ENCODE measurements at places on chromosomes 12 and 14.

DNA sequence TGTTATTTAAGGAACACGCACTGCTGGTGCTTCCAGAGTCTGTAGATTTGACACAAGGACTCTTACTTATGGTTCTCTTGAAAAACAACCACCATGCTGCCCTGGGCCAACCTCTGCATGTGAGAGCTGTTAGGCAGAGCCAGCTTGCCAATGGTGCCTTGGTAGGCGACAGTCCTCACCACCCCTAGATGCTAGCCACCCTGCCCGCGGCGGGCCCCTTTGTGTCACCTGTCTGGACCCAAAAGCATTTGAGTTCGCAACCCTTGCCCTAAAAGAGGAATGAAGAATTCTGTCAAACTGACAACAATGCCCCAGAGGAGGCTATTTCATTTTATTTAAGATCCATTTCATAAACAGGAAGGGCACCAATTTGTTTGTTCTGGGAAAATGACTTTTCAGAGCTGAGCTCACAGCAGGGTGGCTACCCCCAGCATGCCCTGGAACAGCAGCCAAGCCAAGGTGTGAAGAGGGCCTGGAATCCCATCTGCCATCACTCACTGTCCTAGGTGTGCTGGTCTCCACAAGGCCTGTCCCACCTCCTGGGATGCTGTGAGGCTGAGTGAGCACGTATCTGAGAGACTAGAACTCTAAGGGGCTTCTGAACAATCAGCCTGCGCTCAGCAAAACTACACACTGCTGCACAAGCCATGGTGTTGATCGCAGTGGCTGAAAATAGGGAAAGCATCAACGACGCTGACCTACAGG is 63.8 kb upstream of the FZD10 start:
- DNase-seq: no peak

DNA sequence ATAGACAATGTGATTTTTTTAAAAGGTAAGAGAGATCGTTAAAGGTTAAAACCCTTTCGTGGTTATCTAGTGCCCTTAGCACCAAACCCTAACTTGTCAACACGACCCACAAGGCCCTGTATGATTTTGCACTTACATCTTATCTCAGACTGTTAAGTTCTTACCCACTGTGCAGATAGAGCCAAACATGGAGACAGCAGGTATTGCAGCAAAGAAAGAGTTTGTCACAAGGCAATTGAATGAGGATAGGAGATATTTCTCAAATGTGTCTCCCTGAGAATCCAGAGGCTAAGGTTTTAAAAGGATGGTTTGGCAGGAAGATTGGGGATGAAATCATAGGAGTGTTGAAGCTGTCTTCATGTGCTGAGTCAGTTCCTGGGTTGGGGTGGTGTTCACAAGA is 313.4 kb downstream of the AEBP2 start:
- no peak for DNase-seq

DNA sequence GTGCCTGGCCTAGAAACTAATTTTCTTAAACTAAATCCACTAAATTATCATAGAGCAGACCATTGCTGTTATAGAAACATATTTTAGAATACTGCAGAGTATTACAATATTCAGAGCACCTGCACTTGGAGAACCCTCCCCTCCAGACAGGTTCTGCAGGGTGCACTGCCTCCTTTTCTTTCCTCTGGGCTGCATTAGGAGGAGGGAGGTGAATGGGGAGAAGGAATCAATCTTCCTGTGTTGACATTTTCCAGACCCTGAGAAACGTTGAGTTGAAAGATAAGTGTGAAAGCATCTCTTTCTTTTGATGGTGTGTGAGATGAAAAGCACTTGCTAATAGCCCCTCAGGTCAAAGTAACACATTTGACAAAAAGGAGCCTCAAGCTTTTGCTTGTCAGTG is 7.3 kb downstream of the SYNE2 start:
- DNase-seq: no peak

GRCh38 chr12:50088577-50089335 is 3.6 kb downstream of the SMARCD1 start:
- peak; percentile 45 for DNase-seq

GRCh38 chr12:34392741-34393085 is 370.4 kb downstream of the ALG10 start:
- DNase-seq: no peak

Data from midbrain (tissue), 1 donor.